Small intestine (tissue), 16 donors: ENCODE measurements at places on chromosomes 4 and X. TPM values are rescaled to one million over a fixed set of nuclear protein-coding genes. Genes with fewer than 3 reads are reported as not detected.

The CD99L2 gene
- polyA plus RNA-seq: 6.3 TPM

The MRPL1 gene
- 61.8 TPM for polyA plus RNA-seq

The SSX4B gene
- not detected for polyA plus RNA-seq

The INTU gene
- polyA plus RNA-seq: 6.3 TPM

The TMPRSS11D gene
- 0.03 TPM for polyA plus RNA-seq

DNA sequence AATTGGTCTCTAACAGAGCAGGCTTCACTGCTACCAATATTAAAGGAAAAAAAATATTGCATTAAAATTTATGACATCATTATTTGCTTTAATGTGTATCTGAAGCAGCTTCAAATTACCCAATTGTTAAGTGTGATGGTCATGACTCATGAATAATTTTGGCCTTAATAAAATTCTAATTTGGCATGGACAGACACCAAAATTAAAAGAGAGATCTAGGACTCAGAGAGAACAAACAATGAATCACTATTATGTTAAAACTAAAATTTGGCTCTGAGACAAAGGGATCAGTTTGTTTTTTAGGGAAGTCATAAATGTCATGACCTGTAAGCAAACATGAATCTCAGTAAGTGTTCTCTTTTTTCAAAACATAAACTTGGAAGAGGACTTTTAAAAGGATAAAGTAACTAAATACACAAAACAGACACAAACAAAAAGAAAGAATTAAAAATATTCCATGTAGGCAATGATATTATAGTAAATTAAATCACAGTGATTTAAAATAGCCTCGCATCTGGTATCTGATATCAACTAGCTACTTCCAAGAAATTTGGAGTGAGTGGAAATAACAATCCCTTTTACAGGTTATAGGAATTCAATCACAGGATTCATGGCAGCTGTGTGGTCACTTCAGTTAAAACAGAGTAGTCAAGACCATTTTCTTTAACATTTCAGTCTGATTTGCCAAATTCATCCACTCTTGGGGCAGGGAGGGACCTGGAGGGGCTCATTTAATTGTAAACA lies 11.6 kb downstream of the VEGFC start:
- no peak for DNase-seq

DNA sequence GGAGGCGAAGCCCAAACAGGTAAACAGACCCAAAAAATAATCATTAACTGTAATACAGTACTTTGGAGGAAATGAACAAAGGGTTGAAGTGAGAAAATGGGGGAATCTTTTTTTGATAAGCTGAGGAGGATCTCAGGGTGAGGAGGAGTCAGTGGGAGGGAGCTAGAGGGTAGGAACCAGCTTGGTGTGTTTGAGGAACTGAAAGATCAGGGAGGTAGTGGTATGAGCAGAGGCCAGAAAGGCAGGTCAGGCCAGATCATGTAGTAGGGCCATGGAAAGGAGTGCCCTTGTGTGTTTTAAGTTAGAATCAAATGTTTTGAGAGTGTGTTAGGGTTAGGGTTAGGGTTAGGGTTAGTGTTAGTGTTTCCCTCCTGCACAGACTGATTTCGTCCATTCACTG lies 48.8 kb downstream of the PPP2R2C start:
- DNase-seq: no peak

- no peak for DNase-seq
These were observed 204.0 kb upstream of the PUDP start for GRCh38 chrX:7351926-7352325.

DNA sequence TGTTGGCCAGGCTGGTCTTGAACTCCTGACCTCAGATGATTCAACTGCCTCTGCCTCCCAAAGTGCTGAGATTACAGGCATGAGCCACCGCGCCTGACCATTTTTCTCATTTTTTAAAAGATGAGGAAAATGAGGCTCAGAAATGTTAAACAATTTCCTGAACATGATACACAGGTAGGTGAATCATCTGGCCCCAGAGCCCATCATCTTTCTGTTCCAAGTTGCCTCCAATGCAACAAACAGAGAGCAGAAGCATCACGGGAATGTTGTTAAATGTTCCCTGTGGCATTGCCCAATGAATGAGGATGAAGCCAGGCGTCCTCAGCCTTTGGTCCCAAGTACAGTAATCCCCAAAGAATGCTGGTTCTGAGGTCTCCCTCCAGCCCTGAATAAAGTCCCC lies 31.3 kb upstream of the ANXA5 start:
- no peak for DNase-seq

DNA sequence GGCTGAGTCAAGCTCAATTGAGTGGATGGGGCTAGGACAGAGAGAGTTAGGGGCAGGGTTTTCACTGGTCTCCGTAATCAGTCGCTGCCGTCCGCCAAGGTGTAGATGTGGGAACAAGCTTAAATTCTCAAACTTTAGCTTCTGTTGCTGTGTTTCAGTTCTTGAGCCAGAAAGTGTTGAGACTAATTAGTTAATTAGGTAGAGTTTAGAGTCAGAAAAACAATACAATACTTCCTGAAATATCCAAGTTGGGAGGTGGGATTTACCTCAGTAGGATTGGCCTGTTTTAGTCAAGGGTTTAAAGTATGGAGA lies 1.1 kb upstream of the UBE2D3 start:
- DNase-seq: no peak

DNA sequence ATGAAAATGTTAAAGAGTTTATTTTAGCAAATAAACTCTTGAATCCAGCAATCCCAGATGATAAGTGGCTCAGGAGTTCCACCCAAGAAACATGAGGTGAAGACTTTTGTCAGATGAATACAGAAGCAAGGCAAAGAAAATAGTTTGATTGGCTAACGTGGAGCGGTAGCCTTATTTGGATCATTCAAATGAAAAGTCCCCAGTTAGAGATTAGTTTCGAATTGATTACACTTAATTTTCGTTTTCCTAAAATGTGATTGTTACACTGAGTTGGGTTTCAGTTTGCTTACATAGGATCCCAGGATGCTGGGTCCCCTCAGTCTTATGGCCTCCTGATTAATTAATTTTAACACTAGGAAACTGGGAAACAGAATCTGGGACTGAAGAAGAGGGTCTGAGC lies 76.4 kb upstream of the RPA4 start:
- DNase-seq: no peak

GRCh38 chr4:123380728-123381716 lies 15.6 kb upstream of the SPRY1 start:
- DNase-seq: no peak

GRCh38 chrX:118498351-118498750 lies 2.7 kb downstream of the DOCK11 start:
- DNase-seq: no peak

GRCh38 chr4:8383016-8383415 lies 57.5 kb downstream of the ACOX3 start:
- no peak for DNase-seq

DNA sequence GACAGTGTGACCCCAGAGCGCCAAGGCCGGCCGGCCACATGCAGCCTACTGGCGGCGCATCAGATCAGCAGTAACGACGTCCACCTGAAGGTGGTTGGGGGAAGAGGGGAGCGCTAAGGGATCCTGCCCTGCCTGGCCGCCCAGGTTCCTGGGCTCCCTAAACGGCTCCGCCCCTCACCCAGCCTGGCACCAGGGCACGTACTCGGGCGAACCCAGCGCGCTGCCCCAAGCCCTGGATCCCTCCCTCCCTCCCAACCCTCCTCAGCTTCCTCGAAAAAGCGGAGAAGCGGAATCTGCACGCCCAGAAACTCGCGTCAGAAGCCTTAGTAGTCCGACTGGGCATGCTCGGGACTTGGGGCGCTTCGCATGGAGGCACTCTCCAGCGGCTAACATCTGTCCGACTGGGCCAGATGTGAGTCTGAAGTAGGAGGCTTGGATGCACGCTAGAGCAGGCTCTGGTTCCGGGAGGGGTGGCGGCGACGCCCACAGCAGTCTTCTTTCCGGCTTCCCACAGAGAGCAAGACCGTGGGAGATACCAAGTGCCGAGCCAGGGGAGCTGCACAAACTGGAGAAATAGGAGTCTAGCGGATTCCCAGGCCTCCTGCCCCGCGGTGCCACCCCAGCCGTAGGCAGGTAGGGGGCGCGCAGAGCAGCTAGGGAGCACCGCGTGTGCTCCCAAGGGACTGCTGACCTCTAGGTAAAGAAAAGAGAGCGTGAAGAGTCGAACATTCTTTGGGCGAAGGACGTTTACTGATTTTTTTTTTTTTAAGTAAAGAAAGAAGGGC lies 114.3 kb upstream of the TEX13C start:
- DNase-seq: no peak

DNA sequence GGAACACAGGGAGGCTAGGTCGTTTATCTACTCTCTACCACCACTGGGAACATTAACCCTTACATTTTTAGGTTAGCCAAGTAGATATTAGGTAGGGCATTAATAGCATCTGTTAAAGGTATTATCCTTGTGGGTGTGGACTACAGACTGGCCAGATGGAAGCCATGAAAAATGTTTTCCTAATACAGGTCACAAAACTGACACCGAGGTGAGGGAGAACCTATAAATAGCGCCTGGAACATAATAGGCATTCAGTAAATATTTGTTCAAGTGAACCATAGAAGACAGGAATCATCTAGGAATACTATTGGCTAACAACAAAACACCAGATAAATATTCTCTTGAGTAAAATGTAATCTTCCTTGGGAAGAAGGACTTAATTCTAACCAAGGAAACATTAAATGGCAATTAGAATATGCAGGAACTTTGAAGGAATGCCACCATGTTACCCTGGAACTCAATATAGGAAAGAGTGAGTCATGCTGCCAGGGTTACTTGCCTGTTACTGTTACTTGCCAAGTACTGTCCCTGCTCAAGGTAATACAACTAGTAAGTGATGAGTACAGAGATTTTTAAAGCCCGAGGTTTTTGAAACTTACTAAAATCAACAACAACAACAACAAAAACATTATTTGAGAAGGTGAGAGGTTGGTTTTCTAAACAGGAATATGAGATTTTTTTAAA lies 79.0 kb downstream of the SOX3 start:
- no peak for DNase-seq

GRCh38 chr4:174210952-174211490 lies 72.4 kb downstream of the FBXO8 start:
- no peak for DNase-seq

DNA sequence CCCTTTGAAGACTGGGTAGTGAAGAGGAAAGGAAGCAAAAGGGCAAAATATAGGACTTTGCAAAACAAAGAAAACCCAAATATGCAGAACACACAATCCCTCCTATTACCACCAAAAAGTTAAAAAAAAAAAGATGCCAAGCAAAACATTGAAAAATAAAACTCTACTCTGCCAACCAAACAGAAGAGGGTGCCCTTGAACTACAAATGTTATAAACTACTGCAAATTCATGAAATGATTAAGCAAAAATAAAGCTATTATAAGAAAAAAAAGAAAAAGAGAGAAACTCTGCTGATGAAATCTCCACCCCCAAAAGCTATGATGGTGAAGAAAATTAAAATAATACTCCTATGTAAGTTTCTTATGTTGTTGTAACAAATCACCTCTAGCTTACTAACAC lies 168.5 kb upstream of the STK26 start:
- no peak for DNase-seq

GRCh38 chr4:184039963-184040383 lies 134.9 kb downstream of the STOX2 start:
- no peak for DNase-seq
